Stromal cell of bone marrow (primary cell): ENCODE measurements at places on chromosomes 12 and 14.

DNA sequence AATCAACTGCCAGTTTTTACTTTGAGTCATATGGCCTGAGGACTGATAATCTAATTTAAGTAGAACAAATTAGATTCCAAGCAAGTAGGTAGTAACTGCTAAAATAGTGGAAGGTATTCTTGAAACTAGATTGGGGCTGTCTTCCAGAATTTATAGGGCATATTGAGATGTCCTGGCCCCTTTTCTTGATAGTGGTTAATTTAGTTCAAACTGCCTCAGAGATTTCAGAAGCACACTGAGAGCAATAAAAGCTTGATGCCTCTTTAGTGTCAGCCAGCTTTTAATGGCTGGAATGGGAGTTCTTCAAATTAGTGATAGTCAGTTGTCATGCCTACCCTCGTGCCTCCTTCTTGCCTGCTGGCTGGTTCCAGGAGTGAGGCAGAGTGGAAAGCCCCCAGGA, 120.5 kb downstream of the AKAP6 start:
- no peak for DNase-seq

DNA sequence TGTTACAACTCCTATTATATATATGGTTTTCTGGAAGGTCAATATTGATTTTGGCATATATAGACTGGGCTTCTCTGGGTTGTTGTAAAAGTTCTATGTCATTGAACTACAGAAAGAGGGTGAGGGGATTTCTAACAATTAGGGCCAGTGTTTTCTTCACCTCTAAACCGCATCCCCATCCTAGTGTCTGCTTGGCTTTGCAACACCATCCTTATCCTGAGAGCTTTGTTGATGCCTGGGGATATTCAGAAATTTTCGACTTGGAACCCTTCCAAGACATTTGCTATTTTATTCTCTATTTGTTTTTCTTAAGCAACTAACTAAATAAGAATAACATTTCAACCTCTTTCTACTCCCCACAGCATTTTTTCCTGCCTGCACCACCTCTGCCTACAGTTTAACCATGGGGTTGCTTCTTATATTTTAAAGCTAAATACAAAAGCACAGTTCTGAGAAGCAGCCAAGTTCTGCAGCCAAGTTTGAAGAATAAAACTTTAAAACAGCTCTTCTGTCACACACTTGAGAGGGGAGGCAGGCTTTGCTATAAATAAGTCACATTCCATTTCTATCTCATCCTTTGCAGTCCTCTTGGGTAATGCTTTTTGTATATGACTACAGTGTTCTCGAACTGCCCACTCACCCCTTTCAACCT, 53.4 kb downstream of the RGS6 start:
- no peak for DNase-seq

DNA sequence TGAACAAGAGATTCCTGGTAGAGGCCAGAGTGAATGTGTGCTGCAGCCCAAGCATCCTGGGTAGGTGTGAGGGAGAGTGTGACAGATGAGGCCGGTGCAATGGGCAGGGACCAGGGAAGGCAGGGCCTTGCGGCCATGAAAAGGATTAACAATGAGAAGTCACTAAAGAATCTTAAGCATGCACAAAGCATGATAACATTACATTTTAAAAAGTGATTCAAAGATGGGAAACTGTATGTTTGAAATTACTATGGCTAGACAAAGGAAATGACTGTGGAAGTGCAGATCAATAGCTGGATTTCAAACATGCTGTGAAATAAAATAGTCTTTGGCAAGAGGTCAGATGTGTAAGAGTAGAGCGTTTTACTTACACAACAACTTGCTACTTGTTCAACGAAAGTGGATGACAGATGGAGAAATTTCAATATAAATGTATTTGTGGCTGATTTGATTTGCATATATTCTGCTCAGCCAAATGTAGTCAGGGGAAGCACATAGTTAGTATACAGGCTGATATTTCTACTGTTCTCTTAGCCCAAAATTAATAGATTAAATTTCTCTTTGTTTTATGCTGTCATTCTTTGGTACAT, 175.5 kb downstream of the CCDC59 start:
- DNase-seq = no peak

DNA sequence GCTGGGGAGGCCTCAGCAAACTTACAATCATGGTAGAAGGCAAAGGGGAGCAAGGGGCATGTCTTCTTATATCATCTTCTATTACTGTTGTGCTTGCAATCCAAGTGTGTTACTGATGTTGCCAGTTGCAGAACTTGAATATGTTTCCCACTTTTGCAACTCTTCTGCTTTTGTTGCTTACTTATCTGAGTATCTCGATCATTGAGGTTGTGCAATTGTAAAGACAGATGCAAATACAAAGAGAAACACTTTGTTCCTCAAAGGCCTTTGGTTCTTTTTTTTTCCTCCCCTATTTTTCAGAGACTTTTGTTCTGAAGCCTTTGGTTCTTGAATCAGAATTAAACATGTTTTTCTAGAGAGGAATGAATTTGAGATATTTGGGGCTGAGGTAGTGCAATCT, 3.7 kb upstream of the COX8C start:
- DNase-seq = no peak

DNA sequence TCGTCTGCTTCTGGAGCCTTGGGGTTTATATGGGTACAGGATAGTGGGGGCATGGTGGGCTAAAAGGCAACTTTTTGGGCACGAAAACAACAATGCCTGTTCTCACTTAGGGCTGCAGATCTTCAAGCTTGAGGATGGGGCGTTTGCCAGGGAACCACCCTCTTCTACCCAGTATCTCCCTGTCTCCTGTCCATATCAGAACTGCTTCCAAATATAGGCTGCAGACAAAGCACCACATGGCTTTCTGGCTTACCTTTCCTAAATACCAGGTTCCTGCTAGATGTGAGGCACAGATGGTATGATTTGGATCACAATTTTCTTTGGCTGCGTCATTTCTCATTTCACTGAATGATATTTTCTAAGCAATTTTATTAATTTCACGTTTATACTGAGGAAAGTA, 70.4 kb downstream of the CMAS start:
- no peak for DNase-seq

DNA sequence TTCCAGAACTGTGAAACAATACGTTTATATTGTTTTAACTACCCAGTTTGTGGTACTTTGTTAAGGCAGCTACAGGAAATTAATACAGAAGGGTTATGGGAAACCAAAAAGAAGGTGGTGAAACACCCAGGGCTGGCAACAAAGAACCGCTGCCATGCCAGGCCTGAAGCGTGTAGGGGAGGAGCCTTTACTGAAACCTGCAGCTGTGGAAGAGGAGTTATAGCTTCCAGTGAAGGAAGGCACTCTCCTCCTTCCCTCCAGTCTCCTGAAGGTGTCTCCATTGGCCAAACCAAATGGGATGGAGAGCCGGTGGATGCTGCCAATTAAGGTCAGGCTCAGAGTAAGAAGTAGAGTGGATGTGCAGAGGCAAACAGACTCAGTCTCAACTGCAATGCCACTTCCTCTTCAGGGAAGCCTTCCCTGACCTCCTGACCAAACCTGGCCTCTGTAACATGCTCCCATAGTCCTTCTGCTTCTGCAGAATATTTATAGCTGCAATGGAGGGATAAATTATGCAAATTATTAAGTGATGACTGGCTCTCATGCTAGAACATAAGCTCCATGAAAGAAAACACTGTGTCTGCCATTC, 168.3 kb downstream of the DAD1 start:
- DNase-seq = no peak
